ENCODE measurements at places on chromosomes 2 and 18. TPM values are rescaled to one million over a fixed set of nuclear protein-coding genes. Genes with fewer than 3 reads are reported as not detected.

Gene ITPRID2
- 106 TPM for total RNA-seq

DNA sequence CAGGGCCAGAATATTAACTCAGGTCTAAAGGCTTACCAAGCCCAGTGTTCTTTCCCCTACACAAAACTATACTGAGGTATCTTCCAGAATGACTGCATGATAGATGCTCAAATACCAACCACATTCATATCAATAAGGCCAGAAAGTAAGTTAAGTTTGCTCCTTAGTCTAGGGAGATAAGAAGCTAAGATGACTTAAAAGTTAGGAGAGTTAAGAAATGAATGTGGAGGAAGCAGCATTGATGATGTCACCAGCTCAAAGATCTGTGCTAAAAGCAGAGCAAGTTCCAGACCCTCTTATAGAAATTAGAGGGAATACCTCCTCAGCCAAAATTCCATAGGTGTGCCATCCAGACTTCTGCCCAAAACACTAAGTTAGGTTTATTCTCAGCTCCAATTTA, 6.1 kb downstream of the PPP4R1 start:
- DNase-seq = no peak

GRCh38 chr18:75109319-75109691, 99.6 kb downstream of the PTGR3 start:
- no peak for DNase-seq

GRCh38 chr2:216410550-216410949, 1.7 kb upstream of the SMARCAL1 start:
- no peak for DNase-seq

Gene PCARE
- not detected for total RNA-seq

Gene TM4SF20
- total RNA-seq = not detected

DNA sequence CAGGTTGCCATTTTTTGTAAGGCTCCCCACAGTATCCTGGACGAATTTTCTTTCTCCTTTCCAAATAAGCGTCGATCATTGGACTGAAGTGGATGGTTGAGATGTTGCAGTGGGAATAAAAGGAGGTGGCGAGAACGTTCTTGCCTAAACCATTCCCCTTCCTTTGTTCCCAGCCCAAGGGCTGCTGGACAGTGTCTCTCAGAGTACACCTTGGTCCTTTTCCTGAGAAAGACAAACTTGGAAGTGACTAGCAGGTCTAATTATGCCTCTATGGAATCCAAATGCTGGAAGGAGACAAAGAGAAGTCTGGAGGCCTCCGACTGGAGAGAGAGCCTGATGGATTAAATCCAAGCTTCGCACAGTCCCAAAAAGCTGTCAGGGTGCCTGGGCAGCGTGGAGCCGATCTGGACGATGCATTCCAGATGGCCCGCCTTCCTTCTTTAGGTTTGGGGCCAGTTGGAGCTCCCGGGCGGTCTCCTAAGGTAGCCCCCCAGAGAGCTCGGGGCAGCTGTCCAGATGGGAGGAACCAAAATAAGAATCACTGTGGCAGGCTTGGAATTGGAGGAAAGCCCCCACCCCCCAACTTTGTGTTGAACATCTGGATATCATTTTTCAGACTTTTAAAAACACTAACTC, 186.8 kb downstream of the TMEM247 start:
- no peak for DNase-seq

- DNase-seq = no peak
Observed at GRCh38 chr2:235949567-235950472, 218.4 kb downstream of the GBX2 start.

GRCh38 chr18:73414598-73414997, 546.8 kb upstream of the NETO1 start:
- no peak for DNase-seq

- DNase-seq = no peak
Observed at GRCh38 chr18:13243363-13243762, 24.8 kb downstream of the LDLRAD4 start.

Gene PRLH
- not detected for total RNA-seq

DNA sequence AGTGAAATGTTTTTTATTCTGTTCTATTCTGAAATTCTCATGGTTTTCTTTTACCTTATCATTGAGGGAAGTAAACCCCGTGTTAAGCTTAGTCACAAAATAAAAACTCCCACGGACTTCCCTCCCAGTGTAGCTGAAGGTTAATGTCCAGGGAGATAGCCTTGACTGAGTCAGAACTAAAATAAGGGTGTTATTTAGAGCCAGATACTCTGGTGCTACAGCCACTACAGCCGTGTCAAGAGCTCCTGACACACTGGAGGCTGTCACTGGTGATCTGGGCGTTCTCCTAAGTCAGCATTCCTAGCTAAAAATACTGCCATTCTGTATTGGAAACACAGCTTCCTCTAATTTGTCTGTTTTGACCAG, 82.0 kb upstream of the RANBP2 start:
- peak; percentile 73 for DNase-seq

Gene GPBAR1
- not detected for total RNA-seq

DNA sequence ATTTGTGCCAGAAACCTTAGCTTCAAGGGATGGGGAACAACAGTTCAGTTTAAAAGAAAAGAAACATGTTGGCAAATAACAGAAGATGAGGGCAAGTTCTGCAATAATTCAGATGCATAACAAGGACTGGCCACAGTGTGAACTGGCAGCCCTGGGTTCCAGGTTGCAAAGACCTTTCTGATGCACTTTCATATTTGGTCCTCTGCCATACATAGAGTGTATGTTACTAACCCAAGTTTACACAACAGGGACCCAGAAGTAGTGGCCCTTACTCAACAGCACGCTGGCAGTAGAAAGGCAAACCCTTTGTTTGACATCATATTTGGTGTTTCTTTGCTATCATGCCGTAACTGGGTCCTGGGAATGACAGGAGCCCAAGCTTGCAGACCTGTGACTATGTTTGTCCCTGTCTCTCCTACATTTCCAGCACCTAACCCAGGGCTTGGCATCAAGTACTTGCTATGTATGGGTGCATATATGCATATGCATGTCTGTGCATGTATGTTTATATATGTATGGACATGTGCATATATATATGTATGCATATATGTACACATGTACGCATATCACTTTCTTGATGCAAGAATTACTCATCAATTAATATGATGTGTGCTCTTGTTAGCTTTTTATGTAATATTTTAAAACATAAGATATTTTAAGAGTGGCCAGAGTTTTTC, 94.3 kb downstream of the MBP start:
- DNase-seq = no peak

DNA sequence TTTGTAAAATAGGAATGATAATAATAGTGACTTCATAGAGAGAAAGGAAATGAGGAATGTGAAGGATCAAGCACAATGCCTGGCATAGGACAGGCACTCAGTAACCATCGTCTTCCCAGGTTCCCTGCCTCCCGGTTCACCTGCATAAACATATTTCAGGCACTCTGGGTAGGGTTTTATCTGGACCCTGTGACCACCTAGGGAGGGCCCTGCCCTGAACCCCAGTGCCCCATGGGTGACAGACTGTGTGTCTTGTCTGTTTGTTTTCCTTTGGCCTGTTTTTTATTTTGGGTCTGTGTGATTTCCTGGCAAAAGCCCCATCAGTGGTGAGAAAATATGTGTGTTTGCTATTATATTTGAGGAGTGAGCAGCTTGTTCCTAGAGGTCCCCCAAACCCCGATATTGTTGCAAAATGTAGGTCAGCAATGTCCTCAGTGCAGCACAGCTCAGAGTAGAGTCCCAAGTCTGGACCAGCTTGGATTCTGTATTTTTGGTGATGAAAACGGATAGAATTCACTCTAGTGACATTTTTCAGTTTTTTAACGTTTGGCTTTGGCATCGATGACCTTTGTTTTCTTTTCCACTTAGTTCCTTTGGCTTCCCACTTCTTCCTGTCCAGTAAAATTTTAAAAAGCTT, 9.6 kb upstream of the NT5C1B start:
- no peak for DNase-seq

DNA sequence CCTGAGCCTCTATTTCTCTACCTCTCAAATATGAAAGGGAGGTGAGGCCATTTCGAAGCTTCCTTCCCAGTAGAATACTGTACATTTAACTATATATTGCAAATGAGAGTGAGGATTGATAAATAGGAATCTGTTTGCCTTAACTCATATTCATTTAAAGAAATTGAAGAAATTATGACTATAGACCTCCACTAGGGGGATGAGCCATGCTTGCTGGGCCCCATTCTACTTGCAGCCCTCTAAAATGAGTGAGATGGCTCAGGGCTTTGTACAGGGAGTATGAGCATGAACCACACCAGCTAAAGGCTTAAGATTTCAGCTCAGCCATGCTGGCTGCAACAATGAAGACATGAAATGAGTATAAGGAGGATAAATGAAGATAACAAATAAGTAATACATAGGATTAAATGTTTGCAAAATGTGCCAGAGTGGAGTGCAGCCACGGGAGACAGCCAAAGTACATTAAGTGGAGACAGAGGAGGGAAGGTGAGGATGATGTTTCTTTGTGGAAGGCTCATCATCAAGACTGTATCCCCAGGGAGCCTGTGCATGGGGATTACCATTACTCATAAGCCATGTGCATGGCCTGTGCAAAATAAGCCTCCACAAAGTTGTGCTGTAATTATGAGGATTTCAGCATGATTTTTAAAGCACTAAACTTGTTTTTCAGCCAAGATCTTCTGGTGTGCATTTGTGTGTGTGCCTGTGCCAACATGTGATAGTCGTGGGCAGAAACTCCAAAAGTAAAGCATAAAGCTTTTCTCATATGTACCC, 300.8 kb downstream of the CNTNAP5 start:
- peak; percentile 16 for DNase-seq

Gene WNT10A
- 0.11 TPM for total RNA-seq

Gene TACR1
- not detected for total RNA-seq

- no peak for DNase-seq
Observed at GRCh38 chr2:50902365-50902764, 129.6 kb downstream of the NRXN1 start.

Gene RTP5
- not detected for total RNA-seq

DNA sequence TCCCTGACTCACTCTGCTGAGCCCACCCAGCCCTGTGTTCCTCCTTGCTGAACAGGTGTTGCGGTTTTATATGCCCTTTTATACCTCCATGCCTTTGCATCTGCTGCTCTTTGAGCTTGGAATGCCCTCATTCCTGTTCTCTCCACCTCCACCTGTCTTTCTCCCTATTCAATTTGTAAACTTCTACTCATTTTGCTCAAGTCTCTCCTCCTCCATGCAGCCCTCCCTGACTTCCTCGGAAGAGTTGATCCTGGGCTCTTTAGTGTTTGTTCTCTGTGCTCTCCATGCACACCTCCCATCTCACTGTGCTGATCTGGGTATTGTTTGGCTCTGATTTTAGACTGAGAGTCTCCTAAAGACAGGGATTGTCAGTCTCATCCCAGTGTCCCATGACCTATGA, 7.2 kb upstream of the OTOF start:
- no peak for DNase-seq

Gene FOXD4L1
- not detected for total RNA-seq

Gene GCA
- 5.7 TPM for total RNA-seq
